Mucosa of descending colon (tissue), 3 donors: ENCODE measurements at places on chromosomes 6 and 20.

- DNase-seq = peak; percentile 46
Measured at GRCh38 chr6:105608711-105609374, 206.0 kb upstream of the PREP start.

GRCh38 chr20:58366866-58367265, 22.2 kb upstream of the VAPB start:
- no peak for DNase-seq

GRCh38 chr6:138692058-138692977, 81.3 kb upstream of the CCDC28A start:
- DNase-seq = peak; percentile 78

GRCh38 chr6:106186714-106187113, 100.6 kb downstream of the PRDM1 start:
- DNase-seq = no peak

DNA sequence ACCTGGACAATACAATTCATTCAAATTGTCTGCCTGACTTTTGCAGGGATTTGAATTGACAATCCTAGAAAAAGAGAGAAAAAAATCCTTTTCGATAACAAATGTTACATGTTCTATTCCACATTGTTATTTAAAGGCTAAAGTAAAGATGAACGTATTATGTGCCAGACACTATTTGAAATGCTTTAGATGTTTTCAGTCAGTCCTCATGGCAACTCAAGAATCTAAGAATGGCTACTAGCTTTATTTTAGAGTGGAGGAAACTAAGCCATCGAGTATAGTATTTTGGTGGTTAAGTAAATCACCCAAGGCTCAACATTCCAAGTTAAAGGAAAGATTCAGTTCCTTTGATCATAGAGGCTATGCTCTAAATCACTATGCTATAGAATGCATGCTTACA, 558.6 kb upstream of the MAN1A1 start:
- no peak for DNase-seq

DNA sequence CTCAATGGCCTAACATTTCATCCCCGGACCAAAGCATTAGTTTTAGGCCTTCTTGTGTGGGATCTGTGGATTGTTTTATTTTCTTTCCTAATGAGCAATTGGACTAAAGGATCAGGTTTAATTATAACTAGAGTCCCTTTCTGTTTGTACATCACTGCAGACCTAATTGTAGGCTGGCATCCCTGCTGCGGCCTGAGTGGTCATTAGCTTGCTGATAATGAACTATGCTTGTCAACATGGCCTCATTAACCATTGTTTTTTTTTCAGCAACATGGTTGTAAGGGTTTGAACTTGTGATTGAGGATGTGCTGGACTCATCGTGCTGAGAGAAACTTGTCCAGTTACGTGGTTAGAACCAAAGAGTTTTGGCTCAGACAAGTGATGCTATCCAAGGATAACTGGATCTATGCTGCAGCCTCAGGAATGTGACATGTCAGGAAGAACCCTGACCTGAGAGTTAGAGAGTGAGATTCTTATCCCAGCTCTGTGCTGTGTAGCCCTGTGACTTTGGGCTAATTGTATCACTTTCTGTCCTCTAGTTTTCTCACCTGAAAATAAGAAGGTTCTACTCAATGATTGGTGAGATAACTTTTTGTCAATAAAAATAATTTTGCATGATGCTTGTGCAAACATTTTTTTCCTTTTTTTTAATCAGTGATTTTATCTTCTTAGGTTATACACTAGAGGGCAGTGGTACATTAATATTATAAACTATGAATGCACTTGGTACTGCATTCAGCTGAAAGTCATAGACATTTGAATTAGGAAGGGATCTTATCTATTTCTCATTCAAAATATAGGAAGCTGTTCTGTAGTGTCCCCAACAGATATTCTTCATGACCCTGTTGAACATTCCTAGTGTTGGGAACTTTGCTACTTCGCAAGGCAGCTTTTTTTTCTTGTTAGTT, 140.9 kb downstream of the RNF144B start:
- DNase-seq = no peak

GRCh38 chr6:85065831-85066230, 301.4 kb upstream of the TBX18 start:
- no peak for DNase-seq

DNA sequence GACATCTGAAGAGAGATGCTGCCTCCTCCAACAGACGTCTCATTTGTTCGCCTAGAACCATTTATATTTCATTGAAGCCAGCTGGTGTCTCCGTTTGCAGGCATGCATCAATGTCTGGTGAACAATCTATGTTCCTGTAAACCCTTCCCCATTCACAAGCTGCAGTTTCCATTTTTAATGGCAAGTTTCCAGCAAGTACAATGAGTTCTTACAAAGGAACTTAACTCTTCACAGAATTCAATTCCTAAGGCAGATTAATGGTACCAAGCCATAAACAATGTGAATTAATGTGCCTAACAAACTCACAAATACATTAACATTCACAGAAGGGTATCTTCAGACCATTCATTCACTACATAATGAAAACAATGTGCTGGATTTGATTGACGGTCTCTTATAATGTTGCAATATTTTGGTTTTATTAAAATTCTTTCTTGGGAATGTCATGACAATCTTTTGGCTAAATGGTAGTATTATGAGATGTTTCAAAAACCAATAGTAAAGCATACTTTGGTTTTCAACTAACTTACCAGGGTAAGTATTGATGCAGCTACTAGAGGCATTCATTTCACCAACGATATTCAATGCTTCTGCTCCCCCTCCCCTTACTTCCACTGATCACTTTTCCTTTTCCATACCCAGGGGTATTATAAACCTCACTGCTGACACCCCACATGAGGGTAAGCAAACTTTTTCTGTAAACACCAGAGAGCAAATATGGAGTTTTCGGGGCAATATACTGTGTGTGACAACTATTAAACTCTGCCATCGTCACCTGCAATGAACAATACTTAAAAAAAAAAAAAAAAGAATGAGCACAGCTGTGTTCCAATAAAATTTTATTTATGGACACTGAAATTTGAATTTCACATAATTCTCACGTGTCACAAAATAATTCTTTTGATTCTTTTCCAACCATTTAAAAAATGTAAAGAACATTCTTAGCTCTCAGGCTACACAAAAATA, 4.2 kb downstream of the AKIRIN2 start:
- no peak for DNase-seq

DNA sequence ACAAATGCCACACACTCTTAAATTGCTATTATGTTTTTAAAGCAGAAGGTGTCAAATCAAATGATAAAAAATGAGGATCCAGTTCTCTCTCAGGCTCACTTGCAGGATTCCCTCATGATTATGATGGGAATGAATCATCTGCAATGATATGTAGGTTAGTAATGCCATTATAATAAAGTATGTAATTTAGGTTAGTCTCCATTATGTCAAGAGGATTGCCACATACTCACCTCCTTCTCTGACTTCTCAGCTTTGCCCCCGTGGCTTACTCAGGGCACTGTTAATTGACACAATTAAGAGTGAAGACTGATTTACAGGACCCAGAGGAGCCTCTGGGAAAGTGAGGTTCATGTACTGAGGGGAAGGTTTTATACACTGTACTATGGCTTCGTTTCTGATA, 591.7 kb upstream of the NRSN1 start:
- no peak for DNase-seq

GRCh38 chr20:46076806-46077205, 13.0 kb downstream of the NCOA5 start:
- no peak for DNase-seq

DNA sequence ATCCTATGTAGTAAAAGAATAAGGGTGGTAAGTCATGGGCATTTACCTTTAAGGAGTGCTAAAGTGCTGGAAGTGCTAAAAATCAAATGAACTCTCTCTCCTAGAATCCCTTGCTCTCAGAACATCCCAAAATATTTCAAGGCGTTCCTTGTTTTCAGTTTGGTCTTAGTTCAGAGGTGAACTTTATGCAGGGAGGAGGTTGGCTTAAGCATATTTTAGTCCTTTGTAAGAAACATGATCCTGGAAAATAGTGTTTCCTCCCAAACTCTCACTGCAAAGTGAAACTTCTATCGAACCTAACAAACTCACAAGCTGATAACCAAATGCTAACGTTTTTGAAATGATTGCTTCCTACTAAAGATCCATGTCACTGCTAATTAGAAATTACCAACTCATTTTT, 231.4 kb downstream of the FOXC1 start:
- DNase-seq = no peak

DNA sequence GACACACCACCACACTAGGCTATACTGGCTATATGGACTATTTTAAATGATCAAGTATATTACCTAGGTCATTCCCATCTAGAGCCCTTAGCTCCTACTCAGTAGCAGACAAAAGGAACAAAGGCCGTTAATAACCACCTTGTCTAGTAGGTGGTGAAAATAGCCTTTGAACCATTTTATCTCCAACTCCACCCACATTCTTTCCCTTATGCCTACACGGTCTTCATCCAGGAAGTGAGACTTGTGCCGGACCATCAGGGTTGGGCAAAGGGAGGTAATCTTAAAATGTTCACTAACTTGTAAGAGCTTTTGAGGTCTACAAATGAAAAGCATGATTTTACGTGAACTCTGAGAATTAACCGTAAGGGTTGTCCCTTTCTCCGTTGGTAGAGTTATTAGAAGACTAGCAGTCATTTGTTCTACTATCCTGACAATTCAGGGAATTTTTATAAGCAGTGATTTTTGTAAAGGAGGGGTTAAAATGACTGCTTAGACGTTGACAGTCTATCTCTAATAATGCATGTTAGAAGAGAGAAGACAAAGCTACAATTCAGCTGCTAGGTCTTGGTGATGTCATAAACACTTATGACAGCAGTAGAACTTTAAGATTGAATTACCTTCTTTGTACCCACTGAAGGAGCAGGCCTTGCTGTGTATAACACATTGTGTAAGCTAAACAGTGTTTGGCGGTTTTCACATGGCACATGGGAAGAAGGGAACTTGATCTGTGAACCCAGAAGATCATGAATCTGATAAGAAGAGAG, 371.8 kb upstream of the JAG1 start:
- DNase-seq = no peak

DNA sequence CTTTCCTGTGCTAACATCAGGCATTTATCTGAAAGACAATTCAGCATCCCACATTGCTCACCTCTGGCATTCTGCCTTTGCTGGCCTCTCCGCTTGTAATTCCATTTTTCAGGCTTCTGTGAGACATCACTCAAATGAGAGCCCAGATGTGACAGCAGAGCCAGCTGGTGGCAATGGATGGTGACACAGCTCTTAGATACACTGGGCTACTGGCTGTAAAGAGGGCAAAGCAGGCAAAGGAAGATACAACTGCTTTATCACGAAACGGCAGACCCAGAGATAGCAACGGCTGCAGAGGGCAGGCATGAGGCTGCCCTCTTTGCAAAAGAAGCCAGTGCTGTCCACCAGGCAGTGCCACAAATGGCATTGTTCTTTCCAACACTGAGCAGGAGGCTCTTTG, 329.8 kb downstream of the KIF16B start:
- DNase-seq = no peak

DNA sequence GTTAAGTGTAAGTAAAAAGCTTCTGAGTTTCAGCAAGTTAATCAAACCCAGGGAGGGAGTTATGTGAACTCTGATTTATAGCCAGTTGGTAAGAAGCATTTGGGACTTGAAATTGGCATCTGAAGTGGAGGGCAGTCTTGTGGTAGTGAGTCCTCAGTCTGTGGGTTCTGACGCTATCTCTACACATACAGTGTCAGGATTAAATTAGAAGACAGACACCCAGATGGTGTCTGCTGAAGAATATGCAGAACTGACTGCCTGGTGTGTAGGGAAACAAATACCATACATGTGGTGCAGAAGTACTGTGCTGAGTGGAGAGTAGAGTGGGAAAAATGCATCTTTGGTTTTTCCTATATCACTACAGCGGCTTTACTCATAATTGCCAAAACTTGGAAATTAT, 43.5 kb upstream of the PLN start:
- DNase-seq = no peak

DNA sequence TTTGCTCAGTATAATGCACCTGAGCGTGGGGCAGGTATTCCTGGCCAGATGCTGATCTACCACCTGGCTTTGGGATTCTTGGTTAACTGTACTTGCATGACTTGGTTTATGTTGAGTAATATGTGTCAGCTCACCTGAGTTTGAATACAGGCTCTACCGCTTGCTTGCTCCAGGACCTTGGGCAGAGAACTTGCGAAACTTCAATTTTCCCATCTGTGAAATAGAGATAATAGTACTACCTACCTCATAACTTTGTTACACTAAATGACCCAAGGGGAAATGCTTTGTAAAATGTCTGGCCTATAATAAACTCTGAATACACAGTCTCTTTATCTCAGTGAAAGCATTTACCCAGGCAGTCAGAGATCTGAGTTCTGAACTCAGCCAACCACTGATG, 51.8 kb downstream of the SCAND1 start:
- DNase-seq = no peak

GRCh38 chr6:75272145-75272840, 12.3 kb downstream of the TMEM30A start:
- no peak for DNase-seq

GRCh38 chr6:122009000-122009350, 390.5 kb upstream of the HSF2 start:
- no peak for DNase-seq

DNA sequence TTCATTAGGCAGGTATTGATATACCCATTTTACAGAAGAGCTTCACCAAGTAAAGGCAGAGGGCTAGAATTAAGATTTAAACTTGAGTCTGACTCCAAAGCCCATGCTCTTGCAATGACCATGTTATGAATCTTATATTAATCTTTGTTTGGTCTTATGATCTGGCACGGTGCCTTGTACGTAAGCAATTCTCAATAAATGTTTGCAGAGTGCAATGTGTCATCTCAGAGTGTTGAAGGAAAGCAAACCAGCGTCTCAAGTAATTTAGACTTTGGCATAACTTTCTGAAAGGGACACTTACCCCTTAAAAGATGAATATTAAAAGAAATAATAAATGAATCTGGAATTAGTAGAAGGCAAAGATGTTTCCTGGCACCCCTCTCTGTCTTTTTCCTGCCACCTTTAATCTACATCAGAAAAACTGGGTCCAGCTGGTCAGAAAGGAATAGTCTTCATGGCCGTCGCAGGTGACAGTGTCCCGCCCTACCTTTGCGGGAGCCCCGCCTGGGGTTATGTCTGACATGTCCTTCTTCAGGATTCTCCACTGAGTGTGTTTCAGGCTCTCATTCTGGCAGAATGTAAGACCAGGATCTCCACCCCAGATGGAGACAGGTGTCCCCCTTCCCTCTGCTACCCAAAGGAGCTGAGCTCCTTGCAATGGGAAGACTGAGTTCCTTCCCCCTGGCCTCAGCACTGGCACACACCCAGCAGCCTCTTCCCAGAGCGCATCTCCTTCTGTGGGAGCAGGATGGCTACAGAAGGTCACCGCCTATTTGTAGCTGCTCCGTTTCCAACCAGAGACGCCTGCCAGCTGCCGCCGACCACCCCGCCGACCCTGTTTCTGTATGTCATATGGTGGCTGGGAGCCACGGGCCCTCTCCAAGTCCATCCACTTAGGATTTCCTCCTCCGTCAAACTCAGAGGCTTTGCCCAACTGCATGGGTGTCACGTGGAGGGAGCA, 266.3 kb upstream of the ECI2 start:
- peak; percentile 27 for DNase-seq

DNA sequence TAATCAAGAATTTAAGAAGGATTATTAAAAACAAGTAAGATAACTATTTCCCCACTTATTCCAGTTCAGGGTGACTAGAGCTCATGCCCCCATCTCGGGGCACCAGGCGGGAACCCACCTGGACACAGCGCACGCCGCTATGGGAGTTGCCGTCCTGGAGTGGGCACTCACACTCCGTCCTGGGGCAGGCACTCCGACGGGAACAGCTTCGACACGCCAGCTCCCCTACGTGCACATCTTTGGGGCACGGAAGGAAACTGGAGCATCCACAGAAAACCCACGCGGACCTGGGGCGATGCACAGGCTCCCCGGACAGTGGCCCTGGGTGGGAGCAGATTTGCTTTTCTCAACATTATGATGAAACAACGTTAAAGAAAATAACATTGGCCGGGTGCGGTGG, 52.0 kb upstream of the GATA5 start:
- DNase-seq = no peak
